ENCODE measurements at places on chromosomes 16 and 17. TPM values are rescaled to one million over a fixed set of nuclear protein-coding genes. Genes with fewer than 3 reads are reported as not detected.

- DNase-seq = no peak
Observed at GRCh38 chr17:59010026-59010425, 96.7 kb downstream of the TRIM37 start.

- DNase-seq = no peak
Observed at GRCh38 chr17:78737332-78737731, 44.7 kb downstream of the CYTH1 start.

DNA sequence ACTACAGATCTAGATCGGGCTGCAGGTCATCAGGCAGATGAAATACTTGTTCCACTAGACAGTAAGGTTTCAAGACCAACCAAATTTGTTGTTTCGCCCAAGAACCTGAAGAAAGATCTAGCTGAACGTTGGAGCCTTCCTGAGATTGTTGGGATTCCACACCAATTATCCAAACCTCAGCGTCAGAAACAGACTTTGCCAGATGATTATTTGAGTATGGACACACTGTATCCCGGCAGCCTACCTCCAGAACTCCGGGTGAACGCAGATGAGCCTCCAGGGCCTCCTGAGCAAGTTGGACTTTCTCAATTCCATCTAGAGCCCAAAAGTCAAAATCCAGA is 14.4 kb downstream of the LRRC37B start:
- DNase-seq = no peak

- DNase-seq = no peak
Observed at GRCh38 chr16:53782148-53782547, 78.2 kb downstream of the FTO start.

GRCh38 chr17:35011671-35012216 is 31.4 kb downstream of the LIG3 start:
- no peak for DNase-seq

- no peak for DNase-seq
Observed at GRCh38 chr17:29612094-29612403, 10.7 kb downstream of the CORO6 start.

- DNase-seq = no peak
Observed at GRCh38 chr17:78426293-78426879, 47.9 kb downstream of the PGS1 start.

- DNase-seq = no peak
Observed at GRCh38 chr16:4338712-4339299, 12.3 kb downstream of the PAM16 start.

FBXW10 gene
- total RNA-seq = not detected

CPNE7 gene
- total RNA-seq = not detected

SEZ6 gene
- total RNA-seq = 0.35 TPM

MYCBPAP gene
- 0.19 TPM for total RNA-seq

NOD2 gene
- total RNA-seq = 1.6 TPM

MMP2 gene
- total RNA-seq = 136 TPM

Data from right atrium auricular region (tissue), 2 donors.